B cell (primary cell): ENCODE measurements at places on chromosomes 4 and X. TPM values are rescaled to one million over a fixed set of nuclear protein-coding genes. Genes with fewer than 3 reads are reported as not detected.

Gene DMRTC1
- 0.34 and 0.66 TPM in 2 replicates for total RNA-seq

Gene PNMA3
- total RNA-seq: 3.3 and 4.2 TPM in 2 replicates

Gene NUP62CL
- 3.2 and 3.3 TPM in 2 replicates for total RNA-seq

Gene APOO
- total RNA-seq: 7.2 and 11.7 TPM in 2 replicates

Gene UPF3B
- total RNA-seq: 20.4 and 22.1 TPM in 2 replicates
